ENCODE measurements at places on chromosomes 11 and 22.

DNA sequence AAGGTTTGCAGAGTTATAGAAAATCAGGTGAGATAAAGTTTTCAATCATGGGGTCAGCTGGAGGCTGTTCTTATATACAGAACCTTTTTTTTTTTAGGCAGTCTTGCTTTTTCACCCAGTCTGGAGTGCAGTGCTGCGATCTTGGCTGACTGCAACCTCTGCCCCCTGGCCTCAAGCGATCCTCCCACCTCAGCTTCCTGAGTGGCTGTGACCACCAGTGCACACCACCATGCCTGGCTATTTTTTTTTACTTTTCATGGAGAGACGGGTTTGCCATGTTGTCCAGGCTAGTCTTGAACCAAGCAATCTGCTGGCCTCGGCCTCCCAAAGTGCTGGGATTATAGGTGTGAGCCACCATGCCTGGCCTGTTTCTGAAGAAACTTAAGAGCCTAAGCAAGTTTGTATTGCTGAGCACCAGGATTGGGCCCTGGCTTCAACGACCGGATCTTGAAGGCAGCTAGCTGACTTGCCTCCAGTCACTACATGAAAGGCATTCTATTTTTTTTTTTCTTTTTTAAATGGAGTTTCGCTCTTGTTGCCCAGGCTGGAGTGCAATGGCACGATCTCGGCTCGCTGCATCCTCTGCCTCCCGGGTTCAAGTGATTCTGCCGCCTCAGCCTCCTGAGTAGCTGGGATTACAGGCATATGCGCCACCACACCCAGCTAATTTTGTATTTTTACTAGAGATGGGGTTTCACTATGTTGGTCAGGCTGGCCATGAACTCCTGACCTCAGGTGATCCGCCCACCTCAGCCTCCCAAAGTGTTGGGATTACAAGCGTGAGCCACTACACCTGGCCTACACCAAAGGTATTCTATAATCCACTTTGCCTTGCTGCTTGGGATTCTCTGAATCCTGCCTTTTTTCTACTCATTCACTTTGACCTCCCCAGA is 7.6 kb downstream of the XBP1 start:
- DNase-seq, result no peak

GRCh38 chr11:130847517-130847916 is 68.8 kb downstream of the SNX19 start:
- DNase-seq, result peak; percentile 88

GRCh38 chr11:101127197-101127698 is 2.4 kb downstream of the PGR start:
- DNase-seq, result peak; percentile 6

DNA sequence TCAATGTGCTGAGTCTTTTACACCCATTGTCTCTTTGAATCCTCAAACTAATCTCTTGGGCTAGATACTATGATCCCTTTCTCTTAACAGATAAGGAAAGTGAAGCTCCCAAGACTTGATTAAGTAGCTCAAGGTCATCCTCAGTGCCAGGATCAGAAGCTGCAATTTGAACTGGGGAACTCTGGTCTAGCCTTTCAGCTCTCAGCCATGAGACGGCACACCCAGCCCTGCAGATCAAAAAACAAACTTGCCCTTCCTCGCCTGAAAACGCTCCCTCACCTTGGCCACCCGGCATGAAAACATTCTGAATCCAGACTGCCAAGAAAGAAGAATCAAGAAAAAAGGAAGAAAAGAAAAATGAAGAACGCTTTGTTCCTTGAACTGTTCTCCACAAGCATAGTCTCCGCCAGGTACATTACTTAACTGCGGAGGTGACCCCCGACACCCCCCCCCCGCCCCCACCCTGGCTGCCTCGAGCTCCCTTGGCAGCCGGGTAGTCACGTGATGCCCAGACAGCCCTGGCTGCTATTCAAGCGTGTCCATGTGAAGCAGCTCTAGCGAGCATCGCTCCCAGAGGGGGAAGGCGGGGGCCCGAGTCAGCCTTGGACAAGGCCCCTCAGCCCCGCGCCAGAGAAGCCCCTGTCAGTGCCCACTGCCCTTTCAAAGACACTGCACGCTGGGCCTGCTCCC is 451.2 kb downstream of the MIAT start:
- DNase-seq, result peak; percentile 55

- DNase-seq, result no peak
Observed at GRCh38 chr11:112377946-112378345, 117.3 kb upstream of the PLET1 start.

DNA sequence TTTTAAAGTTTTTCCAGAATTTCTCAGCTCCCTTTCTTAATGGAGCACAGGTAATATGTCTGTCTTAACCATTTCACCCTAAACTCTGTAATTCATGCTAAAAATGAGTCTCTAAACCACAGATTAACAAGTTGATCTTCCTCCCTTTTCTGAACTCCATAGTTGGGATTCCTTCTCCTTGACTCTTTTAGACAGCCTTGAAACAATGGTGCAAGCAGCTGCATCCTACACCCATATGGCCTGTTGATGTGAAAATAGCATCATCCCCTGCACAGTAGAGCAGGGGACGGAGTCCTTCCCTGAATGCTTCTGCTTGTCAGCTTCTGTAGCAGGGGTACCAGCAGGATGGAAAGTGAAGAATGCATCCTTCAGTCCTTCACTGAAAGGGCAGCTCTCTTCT is 192.8 kb upstream of the SORL1-AS1 start:
- DNase-seq, result no peak

DNA sequence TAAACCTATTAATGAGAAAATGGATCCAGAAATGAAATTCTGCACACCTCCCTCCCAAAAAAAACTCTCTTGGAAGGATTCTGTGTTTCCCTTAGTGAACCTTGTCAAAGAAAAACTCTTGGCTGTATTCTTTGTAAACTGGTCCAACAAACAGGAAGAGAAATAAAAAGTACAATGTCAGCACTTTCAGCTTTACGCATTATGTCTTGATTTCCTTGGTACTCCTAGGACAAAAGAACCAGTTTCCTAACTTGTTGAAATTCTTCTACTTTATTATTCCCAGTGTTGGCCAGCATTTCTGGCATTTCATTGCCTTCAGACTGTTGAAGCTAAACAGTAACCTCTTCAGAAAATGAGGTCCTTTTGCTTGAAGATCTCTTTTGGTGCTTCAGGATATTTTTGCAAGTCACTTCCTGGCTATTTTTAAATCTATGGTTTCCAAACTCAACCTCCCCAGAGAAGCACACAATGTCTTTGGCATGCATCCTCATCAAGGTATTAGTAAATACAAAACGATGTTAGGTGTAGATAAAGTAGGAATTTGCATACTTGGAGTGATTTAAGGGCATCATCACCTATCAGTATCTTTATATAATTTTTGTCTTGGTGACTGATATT is 342.7 kb downstream of the AASDHPPT start:
- DNase-seq, result no peak

All from kidney tubule cell (primary cell).